ENCODE measurements at places on chromosomes 1 and 21.

DNA sequence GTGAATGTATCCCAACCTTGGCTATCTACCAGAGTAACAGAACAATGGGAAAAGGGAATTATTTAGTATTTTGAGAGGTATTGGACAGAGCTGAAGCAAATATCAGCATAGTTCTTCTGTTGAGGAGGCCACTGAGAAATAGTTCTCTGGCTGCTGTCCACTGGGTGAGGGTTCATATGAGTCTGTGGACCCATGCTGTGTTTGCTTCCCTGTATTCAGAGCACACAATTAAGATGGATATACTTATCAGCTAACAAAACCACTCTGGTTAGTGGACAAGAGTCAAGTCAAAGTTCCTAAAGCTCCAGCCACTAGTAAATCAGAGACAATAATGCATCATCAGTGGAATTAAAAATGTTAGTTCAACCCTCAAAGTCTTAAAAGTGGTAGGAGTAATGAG lies 66.1 kb downstream of the RGS18 start:
- no peak for DNase-seq

DNA sequence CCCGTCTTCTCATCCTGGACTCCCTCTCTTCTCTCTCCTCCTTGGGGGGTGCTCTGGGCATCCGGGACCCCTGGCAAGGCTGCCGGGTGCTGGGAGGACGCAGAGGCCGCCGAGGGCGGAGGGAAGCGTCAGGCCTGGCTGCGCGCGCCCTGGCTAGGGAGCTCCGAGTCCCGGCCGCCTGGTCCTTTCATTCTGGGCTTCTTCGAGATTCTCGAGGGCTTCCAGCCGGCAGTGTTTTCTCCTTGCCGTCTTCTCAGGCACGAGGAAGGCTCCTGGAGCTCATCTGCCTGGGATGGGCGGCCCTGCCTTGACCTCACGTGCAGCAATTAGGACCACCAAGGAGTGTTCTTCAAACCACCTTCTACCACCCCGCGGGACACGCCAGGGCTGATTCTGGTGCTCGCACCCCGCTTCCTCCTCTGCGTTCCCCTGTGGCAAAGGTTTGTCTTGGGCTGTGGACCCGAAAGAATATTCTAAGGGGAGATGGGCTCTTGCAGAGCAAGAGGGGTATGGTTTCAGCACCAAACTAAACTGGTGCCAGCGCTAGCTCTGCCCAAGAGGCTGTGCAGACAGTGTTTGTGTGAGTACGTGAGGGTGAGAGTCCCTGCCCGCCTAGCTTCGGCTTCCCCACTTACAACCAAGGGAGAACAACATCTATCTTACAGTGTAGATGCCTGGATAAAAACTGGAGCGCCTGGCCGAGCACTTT lies 36.5 kb downstream of the PIK3CD start:
- no peak for DNase-seq

DNA sequence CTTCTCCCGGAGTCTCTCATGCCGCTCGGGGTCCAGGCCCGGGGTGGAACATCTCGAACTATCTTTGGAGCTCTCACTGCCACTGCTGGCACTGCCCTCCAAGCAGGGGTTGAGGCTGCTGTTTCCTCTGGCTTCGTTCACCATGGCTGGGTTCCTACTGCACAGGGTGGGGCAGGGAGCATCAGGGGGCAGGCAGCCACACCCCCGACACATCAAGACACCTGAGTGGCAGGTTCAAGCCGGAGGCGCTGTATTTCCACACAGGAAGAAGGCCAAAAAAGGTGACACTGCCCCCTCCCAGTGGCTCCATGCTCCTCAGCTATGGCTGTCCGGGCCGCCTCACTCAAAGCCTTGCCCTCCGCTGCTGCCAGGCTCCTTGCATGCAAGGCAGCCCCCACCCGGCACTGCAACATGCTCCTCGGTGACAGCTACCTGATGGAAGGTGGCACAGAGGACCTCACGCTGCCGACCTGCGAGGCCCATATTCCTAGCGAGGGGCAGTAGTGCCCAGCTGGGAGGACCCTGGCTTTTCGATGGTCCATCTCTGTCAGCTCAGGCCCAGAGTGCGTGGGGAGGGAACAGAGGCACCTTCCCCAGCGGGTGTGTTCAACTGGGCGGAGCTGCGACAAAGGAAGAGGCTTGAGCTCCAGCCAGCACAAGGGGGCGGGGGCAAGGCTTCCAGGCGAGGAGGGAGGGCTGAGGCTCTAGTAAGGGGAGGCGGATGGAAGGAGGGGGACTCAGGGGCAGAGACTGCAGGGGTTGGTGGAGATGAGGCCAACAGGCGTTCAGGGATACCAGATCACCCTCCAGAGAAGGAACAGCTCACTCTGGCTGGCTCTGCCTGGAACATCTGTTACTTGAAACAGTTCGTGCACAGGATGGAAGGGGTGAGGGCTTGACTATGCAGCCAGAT lies 2.5 kb downstream of the MTHFR start:
- DNase-seq, result peak; percentile 58

DNA sequence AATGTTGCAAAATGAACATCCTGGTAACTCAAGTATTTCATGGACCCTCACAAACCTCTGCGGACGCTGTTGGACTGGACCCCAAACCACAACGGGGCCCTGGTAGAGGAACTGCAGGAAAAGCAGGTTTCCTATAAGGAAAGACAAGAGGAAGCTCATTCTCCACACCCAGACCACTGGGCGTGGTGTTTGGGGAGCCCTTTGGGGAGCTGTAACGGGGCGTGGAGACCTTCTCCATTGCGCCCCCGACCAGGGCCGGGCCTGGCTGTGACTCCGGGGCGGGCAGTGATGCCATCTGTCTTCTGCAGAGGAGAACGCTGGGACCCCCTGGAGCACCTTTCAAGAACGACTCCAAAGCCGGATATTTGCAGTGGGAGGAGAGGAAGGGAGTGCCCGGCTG lies 30.0 kb upstream of the AGPAT3 start:
- no peak for DNase-seq

- no peak for DNase-seq
Observed at GRCh38 chr1:44220001-44220751, 6.9 kb downstream of the DMAP1 start.

DNA sequence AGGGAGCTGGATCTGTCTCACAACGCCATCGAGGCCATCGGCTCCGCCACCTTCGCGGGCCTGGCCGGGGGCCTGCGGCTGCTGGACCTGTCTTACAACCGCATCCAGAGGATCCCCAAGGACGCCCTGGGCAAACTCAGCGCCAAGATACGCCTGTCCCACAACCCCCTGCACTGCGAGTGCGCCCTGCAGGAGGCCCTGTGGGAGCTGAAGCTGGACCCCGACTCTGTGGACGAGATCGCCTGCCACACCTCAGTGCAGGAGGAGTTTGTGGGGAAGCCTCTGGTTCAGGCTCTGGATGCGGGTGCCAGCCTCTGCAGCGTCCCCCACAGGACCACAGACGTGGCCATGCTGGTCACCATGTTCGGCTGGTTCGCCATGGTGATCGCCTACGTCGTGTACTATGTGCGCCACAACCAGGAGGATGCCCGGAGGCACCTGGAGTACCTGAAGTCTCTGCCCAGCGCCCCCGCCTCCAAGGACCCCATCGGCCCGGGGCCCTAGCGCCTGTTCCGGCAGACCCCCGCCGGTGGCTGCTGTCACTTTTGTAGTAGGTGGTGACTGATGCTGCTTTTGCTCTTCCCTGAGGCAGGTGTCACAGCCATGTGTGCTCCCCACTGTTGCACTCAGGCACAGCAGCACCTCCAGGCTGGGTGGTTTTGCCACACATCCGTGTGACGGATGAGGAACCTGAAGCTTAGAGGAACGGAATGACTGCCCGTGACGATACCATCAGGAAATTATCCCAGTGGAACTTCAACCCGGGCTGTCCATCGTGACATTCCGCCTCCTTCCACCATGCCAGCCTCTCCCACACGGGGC lies 1.8 kb downstream of the LRRC3 start:
- no peak for DNase-seq

DNA sequence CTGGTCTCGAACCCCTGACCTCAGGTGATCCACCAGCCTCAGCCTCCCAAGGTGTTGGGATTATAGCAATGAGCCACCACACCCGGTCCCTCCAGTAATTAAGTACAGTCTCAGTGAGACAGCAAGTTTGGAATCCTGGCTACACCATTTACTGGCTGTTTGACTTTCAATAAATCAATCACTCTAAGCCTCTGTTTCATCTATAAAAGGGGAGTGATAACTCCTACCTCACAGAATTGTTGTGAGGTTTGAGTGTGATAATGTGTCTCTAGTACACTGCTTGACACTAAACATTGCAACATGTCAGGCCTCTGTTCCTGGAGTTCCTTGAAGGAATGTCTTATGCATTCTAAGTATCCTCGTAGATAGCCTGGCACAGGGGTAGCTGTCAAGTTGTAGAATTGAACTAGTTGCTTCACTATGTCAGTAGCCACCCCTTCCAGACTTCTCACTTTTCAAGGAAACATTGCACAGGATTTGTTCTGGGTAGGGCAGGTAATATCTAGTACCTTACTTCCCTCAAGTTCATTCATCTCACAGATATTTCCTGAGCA lies 12.4 kb downstream of the ENTREP3 start:
- no peak for DNase-seq

GRCh38 chr1:227892489-227893299 lies 55.0 kb downstream of the WNT9A start:
- no peak for DNase-seq

DNA sequence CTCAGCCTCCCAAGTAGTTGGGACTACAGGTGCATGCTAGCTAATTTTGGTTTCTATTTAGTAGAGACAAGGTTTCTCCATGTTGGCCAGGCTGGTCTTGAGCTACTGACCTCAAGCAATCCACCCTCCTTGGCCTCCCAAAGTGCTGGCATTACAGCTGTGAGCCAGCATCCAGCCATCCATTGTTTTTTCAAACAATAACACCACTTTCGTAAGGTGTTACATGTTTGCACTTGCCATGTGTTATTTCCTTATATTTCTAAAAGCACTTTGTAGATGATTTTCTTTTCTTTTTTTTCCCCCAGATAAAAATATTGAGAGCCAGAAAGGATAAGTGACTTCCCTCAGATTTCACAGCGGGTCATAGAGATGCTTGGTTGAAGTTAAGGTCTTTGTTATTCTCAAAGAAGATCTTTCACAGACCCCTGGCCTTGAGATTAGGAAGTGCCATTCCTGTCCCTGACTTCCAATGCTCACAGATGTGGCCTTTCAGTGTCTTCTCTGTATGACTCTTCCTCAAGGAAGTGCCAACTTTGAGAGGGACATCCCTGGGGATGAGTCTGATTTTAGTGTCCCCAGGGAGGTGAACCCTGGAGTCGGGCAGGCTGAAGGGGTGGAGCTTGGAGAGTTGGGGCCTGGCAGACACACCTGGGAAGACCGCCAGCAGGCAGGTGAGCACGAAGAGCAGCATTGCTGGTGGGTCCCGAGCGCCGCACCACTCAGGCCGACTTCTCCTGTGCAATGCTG lies 6.3 kb downstream of the PIGR start:
- DNase-seq, result no peak

- no peak for DNase-seq
Observed at GRCh38 chr1:229908689-229909088, 158.3 kb upstream of the GALNT2 start.

- no peak for DNase-seq
Observed at GRCh38 chr1:106924360-106924759, 132.1 kb upstream of the PRMT6 start.

DNA sequence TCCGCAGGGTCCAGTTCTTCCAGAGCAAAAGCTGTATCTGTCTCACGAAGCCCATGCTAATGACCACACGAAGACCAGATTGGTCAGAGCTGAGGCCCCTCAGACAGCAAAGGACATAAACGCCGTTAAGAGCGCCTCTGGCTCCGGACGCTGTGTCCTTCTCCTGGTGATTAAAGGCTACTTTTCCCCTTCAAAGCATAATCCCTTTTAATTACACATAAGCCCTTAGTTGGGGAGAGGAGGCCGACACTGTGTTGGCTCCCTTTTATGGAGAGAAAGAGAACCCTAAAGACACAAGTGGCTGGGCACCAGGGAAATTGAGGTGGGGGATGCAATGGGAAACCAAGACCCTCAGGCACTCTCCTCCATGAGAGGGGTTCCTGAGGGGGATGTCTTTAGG lies at the start of gene ABCA4:
Gene ABCA4 (minus strand): TSS at position 158 of the 400 bp plus-strand sequence. CDS start 103 bp downstream, at position 55.
- no peak for DNase-seq

DNA sequence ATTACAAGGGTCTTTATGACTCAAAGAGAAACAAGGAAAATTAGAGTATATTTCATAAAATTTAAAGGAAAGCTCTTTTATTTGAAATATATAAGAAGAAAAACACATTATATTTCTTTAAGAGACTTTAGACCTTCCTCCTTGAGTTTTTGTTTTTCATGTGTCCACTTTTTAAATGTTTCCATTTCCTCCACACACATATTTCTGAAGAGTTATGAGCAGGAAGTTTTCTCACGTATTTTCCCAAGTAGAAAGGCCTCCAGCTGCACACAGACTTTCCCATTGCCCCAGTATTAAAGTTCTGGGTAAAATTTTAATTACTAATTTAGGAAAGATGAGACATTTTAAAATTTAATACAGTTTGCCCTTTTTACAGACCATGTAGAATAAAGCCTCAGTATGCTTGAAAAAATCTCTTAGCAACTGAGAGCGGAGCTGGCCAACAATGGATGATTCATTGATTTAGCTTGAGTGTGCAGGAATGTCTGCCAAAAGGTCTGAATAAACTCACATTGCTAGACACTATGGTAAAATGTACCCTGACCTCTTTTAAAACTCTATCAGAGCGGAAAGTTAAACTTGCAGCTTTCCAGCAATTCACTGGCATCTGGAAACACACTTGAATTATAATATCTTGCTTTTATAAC lies 57.9 kb downstream of the DDAH1 start:
- DNase-seq, result no peak

GRCh38 chr21:35057428-35057827 lies 8.3 kb upstream of the RUNX1 start:
- DNase-seq, result no peak

GRCh38 chr1:17849216-17849615 lies 94.1 kb downstream of the ACTL8 start:
- DNase-seq, result no peak

GRCh38 chr1:168387781-168388760 lies 107.4 kb downstream of the TBX19 start:
- no peak for DNase-seq

GRCh38 chr1:23103001-23103889 lies 65.4 kb downstream of the LUZP1 start:
- DNase-seq, result no peak

- no peak for DNase-seq
Observed at GRCh38 chr1:244801246-244801645, 34.2 kb upstream of the COX20 start.

DNA sequence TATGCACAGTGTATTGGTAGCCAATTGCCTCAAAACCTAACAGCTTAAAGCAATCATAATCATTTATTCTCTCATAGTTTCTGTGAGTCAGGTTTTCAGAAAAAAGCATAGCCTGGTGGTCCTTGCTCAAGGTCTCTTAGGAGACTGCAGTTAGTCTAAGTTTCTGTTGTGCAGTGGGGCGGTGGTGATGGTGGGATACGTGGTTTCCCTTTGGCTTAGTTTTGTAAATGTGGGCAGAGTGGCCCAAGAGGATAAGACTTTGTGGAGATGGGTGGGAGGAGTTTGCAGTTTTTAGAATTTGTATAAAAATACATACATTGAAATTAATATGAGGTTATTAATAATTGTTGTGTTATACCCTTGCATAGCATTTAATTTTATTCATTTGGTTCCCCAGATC lies 68.6 kb downstream of the NOS1AP start:
- DNase-seq, result no peak
